MV-4-11 (cell line): ENCODE measurements at places on chromosomes 2 and 18.

DNA sequence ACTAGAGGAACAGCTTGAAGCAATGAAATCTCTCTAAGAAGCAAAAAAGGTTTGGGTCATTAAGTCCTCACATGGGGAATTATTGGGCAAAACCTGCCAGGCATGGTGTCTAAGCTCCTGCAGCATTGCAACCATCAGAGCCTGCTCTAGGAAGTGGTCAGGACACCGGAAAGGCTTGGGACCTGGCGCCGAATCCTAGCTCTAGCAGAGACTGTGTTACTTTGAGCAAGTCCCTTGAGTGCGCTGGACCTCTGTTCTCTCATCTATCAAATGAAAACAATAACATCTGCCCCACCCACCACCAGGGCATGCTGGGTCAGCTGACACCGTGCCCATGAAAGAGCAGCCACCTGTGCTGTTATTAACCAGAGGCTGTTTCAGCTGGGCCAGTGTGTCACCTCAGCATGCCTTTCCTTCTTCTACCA lies 6.3 kb downstream of the TMEM127 start:
- no peak for DNase-seq

- peak; percentile 37 for DNase-seq
Observed at GRCh38 chr2:214019229-214019972, 391.5 kb upstream of the VWC2L start.

DNA sequence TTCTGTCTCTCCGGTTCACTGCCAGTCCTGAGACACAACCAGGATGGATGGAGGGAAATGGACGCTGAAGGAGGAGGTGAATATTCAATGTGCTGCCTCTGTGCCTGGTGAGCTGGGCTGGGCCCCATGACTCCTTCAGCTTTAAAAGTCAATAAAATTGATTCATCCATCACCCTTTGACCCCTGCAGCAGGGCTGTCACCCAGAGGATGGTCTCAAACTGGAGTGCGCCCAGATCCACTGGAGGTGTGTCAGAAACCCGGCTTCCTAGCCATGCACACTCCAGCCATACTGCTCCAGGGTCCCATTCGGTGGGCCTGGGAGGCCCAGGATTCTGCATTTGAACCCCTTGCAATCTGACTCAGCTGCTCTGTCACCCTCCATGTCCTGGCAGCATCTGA lies 94.1 kb upstream of the BOD1L2 start:
- no peak for DNase-seq

DNA sequence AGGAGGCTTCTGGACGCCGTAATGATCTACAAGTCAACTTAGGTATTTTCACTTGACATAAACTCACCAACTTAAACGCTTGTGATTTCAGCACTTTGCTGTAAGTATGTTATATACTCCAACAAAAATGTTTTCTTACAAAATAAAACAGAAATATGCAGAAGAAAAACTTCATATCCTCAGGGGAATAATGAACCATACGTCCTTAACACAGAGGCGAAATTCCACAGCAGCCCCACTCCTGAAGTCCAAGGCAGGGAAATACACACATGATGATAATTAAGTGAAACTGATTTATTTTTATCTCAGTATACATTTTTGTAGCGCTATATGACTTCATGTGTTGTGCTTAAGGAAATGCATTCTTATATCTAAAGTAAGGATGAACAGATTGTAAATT lies 335.4 kb upstream of the VWC2L start:
- DNase-seq, result no peak

DNA sequence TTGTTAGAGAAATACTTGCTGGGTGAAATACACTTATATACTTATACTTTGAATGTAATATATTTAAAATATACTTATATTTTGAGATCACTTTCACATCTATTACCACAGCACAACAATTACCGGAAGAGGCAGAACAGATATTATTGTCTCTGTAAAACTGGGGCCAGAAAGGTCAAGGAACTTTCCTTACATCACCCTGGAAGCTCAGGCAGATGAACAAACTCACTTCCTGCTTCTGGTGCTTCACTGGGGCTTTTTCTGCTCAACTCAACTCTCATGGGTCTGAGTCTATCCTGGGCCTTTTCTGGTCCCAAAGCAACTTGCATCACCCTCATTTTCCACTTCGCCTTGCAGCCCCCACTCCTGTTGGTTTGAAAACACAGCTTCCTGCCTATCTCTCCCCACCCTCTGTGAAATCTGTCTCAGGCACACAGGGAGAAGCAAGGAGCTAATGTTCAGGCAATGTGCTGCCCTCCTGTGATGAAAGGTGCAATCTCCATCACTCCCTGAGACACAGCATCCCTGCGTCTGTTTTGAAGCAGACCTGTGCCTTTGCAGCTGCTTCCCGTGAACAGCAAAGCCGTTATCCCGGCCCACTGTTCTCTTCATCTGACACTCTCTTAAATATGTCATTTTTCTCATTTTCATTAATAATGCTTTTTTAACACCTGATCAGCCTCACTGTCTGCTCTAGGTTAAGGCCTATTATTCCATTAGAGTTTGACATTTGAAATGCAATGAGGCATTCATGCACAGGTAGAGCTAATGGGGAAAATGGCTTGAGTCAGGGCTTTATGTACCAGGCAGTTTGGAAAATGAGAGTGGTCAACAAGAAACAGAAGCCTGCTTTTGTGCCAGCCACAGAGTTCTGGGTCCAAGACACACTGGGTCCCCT lies 251.9 kb upstream of the CHAC2 start:
- no peak for DNase-seq

DNA sequence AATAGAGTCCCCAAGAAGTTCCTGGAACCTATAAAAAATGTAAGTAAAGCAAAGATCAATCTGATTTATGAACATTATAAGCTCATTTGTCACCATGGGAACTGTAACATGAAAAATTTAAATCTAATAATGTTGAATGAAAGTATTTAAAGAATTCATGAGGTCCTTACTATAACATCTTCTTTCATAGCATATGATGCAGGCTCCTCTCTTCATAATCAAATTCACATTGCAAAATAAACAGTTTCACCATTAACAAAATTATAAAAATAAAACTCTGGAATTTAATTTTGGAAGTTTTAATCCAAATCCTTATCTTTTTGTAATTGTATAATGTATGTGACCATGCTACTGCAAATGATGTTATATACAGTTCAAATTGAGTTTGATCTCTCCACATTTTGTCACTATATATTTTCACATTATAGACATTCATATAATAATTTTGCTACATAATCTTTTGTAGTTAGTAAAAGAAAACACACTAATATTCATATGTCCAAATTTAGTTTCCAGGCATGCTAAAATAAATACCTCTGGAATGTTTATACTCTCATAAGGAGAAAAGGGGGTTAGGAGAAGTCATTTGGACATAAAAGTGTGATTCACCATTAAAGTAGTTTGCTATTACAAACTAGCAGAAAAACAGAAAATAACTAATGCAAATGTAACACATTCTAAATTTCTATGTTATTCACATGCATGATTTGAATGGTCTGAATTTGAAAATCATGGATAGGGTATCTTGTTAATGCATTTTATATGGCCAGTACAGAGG lies 954.1 kb downstream of the DSC3 start:
- DNase-seq, result no peak

DNA sequence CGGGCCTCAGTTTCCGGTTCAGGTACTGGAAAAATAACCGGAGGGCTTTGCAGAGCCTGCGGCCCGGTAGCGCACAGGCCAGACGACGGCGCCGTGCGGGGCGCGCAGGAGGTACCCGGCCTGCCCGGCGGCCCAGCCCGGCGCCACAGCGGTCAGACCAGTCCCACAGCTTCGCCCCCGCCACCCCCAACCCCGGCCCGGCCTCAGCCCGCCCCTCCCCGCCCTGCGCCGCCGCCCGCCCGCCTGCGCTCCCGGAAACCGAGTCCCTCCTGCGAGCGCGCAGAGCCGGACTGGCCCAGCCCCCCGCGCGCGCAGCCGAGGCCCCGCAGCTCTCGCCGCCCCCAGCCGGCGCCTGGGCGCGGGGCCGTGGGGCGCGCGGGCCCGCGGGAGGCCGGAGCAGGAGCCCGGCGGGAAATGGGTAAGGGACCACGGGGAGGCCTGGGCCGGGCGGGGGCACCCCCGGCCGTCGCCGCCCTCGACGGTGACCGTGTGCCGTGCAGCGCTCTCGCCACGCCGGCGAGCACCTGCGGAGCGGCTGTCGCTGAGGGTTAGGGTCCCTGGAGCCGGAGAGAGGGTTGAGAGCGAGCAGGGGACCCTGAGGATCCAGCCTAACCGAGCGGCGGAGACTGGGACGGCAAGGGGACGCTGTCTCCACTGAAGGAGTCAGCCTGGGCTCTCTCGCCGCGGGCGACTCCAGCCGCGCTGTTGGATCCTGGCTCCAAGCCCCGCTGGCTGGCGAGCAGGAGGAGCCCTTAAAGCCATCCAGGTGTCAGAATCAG lies 16.5 kb upstream of the PSD4 start:
- no peak for DNase-seq
